Uterus (tissue), 4 donors: ENCODE measurements at places on chromosomes 16 and 17. TPM values are rescaled to one million over a fixed set of nuclear protein-coding genes. Genes with fewer than 3 reads are reported as not detected.

- H3K36me3 ChIP-seq: no peaks in the 10 kb centered on the region
- H3K27me3 ChIP-seq: peaks cover 54% of the 10 kb centered on the region
- no peak overlapping the region for H3K27ac ChIP-seq
Observed at GRCh38 chr17:79747508-79748294, 17.0 kb downstream of the ENPP7 start.

- peak overlapping the region; percentile 61 for H3K4me3 ChIP-seq
- no peaks in the 10 kb centered on the region for H3K36me3 ChIP-seq
- H3K27ac ChIP-seq: peak overlapping the region; percentile 99
Observed at GRCh38 chr16:84820305-84820684, 510 bp downstream of the CRISPLD2 start.

- DNase-seq: no peak
- no peaks in the 10 kb centered on the region for H3K36me3 ChIP-seq
- H3K4me3 ChIP-seq: no peak overlapping the region
- no peak overlapping the region for H3K27ac ChIP-seq
- no peaks in the 10 kb centered on the region for H3K27me3 ChIP-seq
- no peaks in the 10 kb centered on the region for H3K4me1 ChIP-seq
Observed at GRCh38 chr16:85072076-85072860, 40.0 kb downstream of the CIBAR2 start.

Gene KLHDC4
- 47.2 TPM for total RNA-seq

DNA sequence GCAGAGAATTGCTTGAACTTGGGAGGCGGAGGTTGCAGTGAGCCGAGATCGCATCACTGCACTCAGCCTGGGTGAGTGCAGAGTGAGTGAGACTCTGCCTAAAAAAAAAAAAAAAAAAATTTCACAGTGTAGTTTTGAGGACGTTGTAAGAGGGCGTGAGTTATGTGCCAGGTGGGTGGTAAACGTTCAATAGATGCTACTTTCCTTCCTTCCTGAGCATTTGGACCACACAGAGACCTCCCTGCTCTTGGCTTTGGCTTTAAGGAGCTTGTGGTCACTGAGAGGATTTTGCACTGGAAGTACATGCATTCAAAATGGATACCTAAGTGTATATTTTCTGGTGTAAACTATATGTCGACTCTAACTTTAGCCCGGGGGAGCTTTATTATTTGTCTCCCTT, 30.5 kb downstream of the SOST start:
- H3K36me3 ChIP-seq: no peaks in the 10 kb centered on the region
- DNase-seq: no peak
- no peak overlapping the region for H3K4me3 ChIP-seq
- no peak overlapping the region for H3K27ac ChIP-seq
- H3K27me3 ChIP-seq: no peaks in the 10 kb centered on the region
